ENCODE measurements at places on chromosomes 5 and 9.
A peak's percentile ranks its signal among the peaks of the same experiment; 100 is the strongest.

DNA sequence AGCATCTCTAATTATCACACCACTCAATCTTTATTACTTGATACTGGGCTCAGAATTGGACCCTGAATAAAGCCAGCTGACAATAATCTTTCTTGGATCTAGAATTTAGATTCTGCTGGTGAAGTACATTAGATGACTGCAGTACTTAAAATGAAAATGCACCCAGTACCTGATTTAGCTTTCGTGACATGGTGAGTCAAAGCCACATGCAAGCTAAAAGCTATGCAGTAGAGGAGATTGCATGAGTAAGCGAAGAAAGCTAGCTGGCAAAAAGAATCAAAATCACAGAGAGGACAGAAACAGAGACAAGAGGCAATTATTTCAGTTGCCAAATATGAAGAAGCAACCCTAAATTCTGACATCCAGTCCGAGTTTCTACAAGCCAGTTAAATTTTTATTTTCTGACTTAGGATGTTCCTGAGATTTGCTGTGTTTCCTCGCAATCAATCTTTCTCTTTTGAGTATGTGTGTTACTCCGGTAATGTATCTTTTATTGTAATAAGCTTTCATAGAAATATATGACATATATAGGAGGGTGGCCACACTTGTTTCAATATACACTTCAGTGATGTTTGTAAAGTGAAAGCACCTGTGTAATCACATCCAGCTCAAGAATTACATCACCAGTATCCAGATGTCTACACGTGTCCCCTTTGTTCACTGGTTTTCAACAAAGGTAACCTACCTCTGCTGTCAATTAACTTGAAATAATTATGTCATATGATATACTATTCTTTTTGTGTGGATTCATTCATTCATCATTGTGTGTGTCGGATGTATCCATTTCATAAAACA is 101.7 kb downstream of the CDH18 start:
- no peak for DNase-seq

GRCh38 chr5:169153405-169153804 is 147.5 kb downstream of the SLIT3 start:
- DNase-seq: no peak

DNA sequence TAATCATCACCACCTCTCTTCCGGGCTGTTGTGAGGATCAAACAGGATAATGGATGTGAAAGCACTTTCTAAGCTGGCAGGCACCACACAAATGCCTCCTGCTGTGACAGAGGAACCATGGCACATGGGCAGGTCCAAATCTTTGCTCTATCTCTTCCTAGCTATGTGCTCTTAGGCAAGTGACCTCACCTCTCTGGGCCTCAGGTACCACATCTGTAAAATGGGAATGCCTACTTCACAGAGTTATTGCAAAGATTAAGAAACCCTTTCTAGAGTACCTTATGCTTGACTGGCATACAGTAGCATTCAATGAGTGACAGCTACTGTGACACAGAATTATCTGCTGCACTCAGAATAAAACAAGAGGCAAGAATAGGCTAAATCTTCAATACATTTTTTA is 51.6 kb downstream of the CDK5RAP2 start:
- no peak for DNase-seq

GRCh38 chr5:161096581-161096980 is 244.6 kb upstream of the ATP10B start:
- no peak for DNase-seq

DNA sequence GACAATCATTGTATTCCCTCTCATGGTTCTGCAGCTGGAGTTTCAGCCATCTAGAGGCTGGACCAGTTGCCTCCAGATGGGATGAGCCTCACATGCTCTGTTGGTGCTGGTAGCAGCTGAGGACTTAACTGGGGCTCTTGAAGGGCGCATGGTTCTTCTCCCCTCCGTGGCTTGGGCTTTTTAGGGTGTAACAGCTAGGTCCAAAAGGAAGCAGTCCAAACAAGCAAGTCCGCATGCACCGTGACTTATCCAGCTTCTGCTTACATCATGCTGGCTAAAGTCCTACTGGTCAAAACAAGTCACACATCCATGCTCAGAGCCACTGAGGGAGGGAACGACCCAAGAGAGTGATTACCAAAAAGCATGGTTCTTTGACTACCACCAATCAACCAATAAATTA is 31.6 kb upstream of the SH3RF2 start:
- DNase-seq: no peak

- DNase-seq: no peak
Measured at GRCh38 chr9:130487500-130487899, 42.7 kb downstream of the ASS1 start.

- no peak for DNase-seq
Measured at GRCh38 chr5:179872055-179872827, 13.6 kb upstream of the MRNIP start.

DNA sequence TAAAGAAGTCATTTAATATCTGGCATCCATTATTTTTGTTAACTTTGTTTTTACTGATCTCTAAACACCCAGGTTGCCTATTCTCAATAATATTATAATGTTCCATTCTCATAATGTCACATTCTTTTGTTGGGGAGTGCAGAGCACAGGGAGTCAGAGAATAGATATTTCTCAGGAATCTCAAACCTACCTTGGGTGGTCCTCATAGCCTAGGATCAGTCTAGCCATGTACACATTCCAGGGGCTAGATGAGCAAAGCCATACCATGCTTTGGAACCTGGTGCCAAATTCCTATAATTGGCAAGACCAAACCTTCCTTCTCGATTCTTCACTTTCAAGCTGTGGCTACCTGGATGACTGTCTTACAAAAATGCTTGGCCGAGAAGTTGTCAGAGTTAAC is 1124.7 kb upstream of the WWC1 start:
- DNase-seq: no peak

- DNase-seq: no peak
Measured at GRCh38 chr5:131357739-131358561, 94.1 kb downstream of the CDC42SE2 start.

DNA sequence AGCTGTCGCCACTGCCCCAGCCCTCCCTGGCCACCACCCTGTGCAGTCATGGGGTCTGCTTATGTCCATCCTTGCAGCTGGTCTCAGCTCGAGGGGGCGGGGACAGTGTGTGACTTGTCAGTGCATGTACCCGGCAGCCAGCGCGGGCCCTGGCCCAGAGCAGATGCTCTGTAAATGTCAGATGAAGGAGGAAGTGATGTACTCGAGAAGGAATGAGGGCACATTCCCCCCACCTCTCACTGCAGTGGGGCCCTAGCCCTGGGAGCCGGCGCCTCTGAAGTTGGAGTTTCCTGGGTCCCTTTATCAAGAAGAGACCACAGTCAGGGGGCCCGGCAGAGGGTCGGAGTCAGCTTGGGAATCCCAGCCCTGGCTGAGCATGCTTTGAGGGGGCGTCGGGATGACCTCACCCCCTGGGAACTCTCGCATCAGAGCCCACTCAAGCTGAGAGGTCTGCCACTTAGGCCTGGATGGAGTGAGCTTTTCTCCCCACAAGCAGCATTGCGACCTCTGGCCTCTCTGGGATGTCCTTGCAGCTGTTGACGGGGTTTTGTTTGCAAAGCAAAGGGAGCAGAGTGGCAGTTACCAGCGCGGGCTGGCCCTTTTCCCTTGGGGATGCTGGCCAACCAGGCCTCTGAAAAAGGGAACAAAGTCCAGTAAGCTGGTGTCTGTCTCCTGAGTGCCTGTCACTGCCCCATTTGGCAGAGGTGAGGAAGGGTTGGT is 19.0 kb downstream of the NEURL1B start:
- no peak for DNase-seq

GRCh38 chr9:100761276-100761802 is 183.5 kb downstream of the CAVIN4 start:
- no peak for DNase-seq

DNA sequence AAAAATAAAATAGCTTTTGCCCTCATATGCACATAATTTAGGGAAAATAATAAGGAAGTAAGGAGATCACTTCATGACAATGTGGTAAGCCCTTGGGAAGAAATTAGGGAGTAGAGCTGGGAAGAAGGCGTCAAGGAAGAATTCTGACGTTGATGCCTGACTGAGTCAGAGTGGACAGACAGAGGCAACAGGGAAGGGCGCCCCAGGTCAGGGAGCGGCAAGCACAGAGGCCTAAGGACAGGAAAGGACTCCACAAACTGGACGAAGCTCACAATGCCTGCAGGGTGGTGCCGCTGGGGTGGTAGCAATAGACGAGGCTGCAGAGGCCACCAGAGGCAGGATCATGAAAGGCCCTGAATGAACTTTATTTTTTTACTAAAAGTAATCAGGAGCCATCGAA is 7.6 kb downstream of the DRD1 start:
- DNase-seq: no peak

GRCh38 chr9:91101611-91102168 is 260.0 kb downstream of the AUH start:
- peak; percentile 73 for DNase-seq

GRCh38 chr9:136088939-136089696 is 6.0 kb downstream of the NACC2 start:
- DNase-seq: no peak

- DNase-seq: no peak
Measured at GRCh38 chr5:150020249-150020648, 19.7 kb downstream of the HMGXB3 start.

DNA sequence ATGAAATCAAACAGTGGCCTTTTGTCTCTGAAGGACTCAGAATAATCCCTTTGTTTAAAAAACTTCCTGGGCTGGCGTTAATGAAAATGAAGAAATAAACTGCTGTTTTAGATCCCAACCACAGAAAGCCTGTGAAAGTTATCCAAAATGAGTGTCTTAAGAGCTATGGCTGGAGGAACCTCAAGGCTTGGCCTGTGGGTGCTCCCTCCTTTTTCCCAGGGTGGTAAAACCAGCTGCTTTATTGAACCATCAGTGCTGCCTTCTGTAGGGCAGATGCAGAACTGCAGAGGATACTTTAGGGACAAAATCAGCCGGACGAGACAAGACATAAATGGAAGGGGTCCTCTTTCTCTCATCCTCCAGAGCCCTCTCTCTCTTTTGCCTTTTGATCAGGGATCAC is 100.9 kb downstream of the SMARCA2 start:
- no peak for DNase-seq

GRCh38 chr9:27151693-27152404 is 42.8 kb downstream of the TEK start:
- no peak for DNase-seq

DNA sequence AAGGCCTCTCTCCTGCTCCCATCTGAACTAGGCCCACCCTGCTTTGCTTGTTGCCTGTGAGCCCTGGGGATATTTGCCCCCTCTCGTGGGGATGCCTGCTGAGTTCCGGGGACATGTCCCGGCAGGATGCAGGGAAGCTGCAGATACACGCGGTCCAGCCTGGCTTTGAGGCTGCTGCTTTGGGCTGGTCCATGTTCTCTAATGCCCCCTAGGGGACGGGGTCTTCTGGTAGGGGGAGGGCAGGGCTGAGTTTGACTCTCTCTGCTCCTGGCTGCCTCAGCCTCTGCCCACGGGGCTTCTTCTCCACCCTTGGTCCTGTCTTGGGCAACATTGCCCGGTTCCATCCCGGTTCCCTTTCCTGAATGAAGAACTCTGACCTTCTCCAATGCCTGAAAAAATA is 84.9 kb upstream of the ASS1 start:
- no peak for DNase-seq

GRCh38 chr9:132833550-132834121 is 44.4 kb downstream of the AK8 start:
- no peak for DNase-seq

DNA sequence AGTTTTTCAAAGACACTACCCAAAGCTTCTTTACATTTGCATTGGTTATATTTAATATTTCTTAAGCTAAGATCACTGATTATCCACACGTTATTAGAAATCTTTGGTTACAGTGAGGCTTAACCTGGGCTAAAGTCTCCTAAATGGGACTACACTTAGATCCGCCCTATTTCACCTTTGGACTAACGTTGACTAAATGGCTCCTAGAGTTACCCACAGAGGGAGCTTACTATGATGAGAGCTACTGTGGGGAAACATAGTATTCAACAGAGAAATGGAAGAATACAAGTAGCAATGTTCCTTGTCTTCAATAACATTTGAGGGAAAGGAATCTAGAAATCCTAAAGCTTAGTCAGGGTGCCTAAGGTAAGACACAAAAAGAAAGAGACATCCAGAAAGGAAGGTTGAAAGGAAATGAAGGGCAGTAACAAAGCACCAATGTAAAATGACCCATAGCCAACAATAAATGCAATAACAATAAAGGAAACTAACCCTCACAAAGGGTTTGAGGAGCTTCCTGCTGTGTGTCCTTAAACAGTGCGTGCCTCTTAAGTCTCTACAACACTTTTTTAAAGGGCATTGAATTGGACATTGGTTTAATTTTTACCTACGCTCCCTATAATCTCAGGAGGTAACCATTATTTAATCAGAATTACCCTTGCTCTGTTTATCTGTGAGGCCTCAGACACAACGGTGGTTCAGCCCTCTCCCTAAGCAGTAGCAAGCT is 217.1 kb downstream of the PJA2 start:
- DNase-seq: no peak

DNA sequence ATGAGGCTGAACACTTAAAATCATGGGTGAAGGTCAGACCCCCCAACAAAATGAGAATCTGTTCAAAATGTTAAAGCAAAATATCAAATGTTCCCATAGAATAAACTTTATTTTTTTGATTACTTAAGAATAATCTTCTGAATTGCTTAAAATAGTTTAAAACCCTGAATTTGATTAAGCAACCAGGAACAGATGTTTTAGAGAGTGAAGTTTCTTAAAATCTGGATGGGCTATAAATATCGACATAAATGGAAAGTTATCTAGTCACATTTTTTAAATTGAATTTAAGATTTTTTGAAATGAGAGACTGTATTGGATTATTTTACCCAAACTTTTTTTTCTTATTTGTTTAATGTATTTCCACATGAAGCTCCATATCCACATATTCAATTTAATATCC is 98.5 kb downstream of the ADAMTS12 start:
- DNase-seq: no peak

DNA sequence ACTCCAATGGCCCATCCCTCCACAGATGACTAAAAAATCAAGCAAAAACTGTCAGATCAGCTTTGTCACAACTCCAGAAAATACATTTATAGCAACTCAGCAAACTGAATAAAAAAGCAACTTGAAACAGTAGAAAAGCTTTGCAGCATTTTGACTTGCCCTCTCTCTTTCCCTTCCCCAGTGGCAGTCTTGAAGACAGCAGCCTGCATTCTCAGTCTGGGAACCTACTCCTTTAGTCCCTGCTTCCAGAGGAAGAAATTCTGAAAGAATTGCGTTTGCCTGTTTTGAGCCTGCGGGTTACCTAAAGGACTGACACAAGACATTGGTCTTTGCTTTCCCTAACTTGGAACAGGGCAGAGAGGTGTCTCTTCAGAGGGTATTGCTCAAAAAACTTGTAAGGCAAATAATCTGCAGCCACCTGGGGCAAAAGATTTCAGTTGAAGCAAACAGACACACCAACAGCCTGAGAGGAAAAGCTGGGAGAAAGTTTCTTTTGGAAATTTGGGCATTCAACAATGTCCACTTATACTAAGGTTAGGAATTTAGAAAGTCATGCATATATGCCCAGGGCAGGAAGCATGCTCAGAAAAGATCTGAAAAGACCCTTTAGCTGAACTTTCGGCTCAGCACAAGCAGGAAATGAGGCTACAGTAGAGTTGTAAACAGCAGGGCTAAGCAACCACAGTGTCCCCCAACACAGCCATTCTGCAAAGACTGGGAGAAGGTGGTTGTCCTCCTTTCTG is 15.2 kb upstream of the SLC35D2 start:
- DNase-seq: no peak

GRCh38 chr5:40733434-40733833 is 22.3 kb downstream of the TTC33 start:
- no peak for DNase-seq

- no peak for DNase-seq
Measured at GRCh38 chr5:174118823-174119467, 73.4 kb downstream of the NSG2 start.

GRCh38 chr5:51539232-51539631 is 156.0 kb downstream of the ISL1 start:
- DNase-seq: no peak

- no peak for DNase-seq
Measured at GRCh38 chr9:13324988-13325387, 45.5 kb upstream of the MPDZ start.
